CD4-positive, alpha-beta T cell treated with Interleukin-15 for 4 hours (primary cell): ENCODE measurements at places on chromosomes 1 and 21.

DNA sequence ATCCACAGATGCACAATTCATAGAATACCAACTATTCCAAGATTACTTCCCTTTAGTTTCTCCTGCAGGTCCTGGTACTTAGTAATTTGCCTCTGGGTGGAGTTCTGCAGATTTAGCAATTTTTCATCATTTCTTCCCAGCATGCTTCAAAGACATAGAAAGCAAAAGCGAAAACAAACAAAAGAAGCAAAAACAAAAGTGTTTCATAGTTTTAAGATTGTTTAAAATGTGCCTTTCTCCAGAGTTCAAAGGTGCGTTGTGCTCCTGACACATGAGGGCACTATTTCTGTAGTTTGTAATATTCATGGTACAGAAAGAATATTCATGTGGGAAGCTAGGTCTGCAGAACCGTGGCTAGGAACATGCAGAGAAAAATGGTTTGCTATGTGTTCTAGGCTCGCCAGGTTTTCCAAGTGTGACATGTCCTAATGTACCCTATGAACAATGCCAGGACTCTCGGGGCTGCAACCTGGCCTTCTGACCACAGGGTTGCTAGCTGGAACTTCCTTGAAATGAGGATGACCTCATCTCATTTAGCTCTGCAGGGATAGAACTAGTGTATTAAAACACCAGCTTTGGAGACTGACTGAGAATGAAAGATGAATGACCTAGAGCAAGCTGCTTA lies 30.0 kb upstream of the RCSD1 start:
- peak; percentile 65 for DNase-seq

GRCh38 chr1:36836196-36836883 lies 198.0 kb downstream of the GRIK3 start:
- no peak for DNase-seq

GRCh38 chr1:203567596-203567995 lies 59.0 kb upstream of the ATP2B4 start:
- no peak for DNase-seq

DNA sequence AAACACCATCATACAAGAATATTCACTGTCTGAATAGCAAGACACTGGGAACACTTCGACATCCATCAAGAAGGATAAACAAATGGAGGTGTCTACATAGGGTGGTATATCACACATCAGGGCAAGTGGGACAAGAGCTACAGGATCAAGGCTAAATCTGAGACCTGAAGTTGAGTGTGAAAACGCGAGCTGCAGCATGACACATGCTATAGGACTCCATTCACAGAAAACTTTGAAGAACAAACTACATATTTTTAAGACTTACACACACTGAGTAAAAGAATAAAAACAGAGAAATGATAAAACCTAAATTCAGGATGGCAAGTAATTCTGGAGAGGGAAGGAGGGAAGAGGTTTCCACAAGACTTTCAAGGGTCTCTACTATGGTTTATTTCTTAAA lies 2.1 kb downstream of the TTC39A start:
- DNase-seq = no peak

DNA sequence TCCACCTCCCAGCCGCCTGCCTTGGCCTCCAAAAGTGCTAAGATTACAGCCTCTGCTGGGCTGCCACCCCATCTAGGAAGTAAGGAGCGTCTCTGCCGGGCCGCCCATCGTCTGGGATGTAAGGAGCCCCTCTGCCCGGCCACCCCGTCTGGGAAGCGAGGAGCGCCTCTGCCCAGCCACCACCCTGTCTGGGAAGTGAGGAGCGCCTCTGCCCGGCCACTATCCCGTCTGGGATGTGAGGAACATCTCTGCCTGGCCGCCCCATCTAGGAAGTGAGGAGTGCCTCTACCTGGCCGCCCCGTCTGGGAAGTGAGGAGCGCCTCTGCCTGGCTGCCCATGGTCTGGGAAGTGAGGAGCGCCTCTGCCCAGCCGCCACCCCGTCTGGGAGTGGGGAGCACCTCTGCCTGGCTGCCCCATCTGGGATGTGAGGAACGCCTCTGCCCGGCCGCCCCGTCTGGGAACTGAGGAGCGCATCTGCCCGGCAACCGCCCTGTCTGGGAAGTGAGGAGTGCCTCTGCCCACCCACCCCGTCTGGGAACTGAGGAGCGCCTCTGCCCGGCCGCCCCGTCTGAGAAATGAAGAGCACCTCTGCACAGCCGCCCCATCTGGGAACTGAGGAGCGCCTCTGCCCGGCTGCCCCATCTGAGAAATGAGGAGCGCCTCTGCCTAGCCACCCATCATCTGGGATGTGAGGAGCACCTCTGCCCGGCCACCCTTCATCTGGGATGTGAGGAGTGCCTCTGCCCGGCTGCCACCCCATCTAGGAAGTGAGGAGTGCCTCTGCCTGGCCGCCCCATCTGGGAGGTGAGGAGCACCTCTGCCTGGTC lies 137.8 kb upstream of the PALMD start:
- DNase-seq = no peak

- no peak for DNase-seq
Observed at GRCh38 chr1:202023001-202023433, 12.6 kb downstream of the ELF3 start.

- no peak for DNase-seq
Observed at GRCh38 chr1:27033043-27033746, 20.5 kb upstream of the TENT5B start.

- DNase-seq = no peak
Observed at GRCh38 chr1:115107516-115108260, 18.4 kb upstream of the TSPAN2 start.

- no peak for DNase-seq
Observed at GRCh38 chr1:8629241-8630091, 188.0 kb downstream of the RERE start.

GRCh38 chr1:214843281-214843680 lies 239.3 kb upstream of the KCNK2 start:
- DNase-seq = no peak

- DNase-seq = peak; percentile 75
Observed at GRCh38 chr1:101122452-101123166, 97.0 kb upstream of the DPH5 start.

DNA sequence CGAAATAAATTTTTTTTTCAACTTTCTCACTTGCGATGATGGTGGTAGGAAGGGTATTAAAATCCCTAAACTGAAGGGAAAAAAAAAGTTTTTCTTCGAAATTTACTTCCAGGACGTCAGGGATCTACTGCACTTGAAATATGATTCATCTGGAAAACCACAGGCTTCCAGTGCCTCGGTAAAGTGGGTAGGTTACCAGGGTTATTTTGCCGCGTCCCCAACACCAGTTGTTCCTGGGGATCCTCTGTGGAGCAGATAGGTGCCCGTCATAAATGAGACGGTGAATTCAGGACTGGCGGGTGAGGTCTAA lies 773 bp downstream of the RABIF start:
- DNase-seq = peak; percentile 54

- no peak for DNase-seq
Observed at GRCh38 chr1:238621405-238621804, 730.7 kb upstream of the ZP4 start.

GRCh38 chr21:42443181-42443785 lies 39.6 kb downstream of the UBASH3A start:
- no peak for DNase-seq

GRCh38 chr21:36229181-36229580 lies 72.6 kb downstream of the DOP1B start:
- DNase-seq = no peak

GRCh38 chr1:40606978-40607377 lies 58.5 kb downstream of the RIMS3 start:
- no peak for DNase-seq

DNA sequence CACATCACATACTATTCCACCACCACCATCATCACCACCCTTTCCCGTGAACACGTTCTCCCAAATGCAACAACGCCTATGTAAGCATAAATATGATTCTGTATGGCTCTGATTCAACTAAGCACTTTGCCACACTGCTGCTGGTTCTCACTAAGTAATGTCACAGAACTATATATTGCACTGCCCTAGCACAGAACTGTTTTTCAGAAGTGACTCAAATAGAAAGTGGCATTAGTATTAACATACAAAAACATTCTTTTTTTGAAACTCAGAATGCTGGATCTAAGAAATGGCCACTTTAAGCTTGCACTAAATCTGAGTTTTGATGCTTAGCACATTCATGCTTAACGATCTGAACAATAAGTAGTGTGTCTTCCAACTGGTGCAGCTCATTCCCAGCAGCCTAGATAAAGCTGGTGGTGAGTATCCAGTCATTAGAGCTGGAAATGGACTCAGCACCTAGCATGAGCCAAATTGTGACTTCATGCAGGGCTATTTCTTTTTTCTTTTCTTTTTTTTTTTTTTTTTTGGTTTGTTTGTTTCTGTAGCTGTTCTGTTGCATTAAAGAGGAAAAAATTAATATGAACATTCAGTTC lies 46.2 kb upstream of the ZC3H11B start:
- DNase-seq = no peak

GRCh38 chr21:33794596-33794995 lies 121.0 kb downstream of the ATP5PO start:
- no peak for DNase-seq

- DNase-seq = no peak
Observed at GRCh38 chr1:76227621-76228020, 153.1 kb downstream of the ST6GALNAC3 start.

DNA sequence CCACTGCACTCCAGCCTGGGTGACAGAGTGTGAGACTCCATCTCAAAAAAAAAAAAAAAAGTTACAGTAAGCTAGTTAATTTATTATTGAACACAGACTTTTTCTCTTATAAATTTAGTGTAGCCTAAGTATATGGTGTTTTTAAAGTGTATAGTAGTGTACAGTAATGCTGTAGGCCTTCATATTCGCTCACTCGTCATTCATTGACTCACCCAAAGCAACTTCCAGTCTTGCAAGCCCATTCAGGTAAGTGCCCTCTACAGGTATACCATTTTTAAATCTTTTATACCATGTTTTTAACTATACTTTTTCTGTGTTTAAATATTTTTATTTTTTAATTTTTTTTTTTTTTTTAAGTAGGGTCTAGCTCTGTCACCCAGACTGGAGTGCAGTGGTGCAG lies 12.1 kb downstream of the POU2F1 start:
- DNase-seq = no peak

- DNase-seq = no peak
Observed at GRCh38 chr21:41371685-41372030, 9.8 kb downstream of the MX2 start.

DNA sequence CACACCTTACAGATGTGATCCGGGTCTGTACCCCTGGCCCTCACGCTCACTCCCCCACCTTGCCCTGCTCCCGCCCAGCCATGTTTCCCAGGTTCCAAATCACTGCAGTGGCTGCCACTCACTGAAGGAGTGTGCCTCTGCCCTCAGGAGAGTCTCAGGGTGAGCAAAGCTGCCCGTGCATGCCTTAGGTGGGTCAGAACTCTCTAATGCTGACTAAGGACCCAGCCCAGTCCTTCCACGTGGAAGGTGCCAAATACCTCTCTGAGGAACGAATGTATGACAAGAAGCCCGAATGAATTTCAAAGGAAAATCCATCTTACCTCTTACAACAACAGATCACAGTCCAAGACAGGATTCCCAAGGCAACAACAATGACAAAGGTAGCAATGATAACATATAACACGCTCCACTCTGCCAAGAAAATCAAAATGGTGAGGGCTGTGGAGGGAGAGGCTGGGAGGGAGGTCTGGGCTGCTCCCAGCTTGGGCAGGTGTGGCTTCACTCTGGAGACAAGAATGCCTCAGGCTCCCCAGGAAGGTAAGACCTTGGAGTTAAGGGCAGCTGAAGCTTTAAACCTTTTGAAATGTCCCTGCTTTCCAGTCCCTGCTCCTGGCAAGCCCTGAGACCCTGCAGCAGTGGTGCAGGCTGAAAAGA lies 115.2 kb downstream of the KIAA0319L start:
- DNase-seq = no peak

DNA sequence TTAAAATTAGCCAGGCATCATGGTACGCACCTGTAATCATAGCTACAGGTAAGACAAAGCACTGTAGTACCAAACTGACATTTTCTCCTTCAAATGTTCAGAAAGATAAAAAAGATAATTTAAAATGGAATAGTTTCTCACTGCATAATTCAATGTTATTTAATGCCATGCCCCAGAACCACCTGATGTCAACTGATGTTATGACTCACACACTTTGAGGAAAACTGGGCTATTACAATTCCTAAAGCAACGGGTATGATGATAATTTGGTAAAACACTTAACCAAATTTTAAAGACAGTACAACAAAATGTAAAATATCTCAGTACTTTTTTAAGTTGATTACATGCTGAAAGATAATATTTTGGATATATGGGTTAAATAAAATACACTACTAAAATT lies 22.9 kb upstream of the PLEKHO1 start:
- DNase-seq = no peak

DNA sequence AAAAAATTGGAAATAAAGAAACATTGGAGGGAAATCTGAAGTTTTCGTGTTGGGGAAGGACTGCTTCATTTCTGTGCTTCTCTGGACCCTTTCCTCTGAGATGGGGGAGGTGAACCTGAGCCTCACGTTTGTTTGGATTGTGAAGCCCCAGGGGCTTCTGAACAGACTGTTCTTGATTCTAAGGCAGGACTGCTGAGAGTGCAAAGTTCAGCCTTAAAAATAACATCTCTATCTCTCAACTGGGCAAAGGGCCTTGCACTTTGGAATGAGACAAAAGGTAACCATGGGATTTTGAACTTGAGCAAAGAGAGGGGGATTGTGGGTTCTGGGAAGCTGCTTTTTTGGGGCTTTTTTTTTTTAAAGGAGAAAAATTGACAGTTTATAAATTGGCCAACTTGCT lies 45.0 kb downstream of the GPR88 start:
- DNase-seq = no peak

DNA sequence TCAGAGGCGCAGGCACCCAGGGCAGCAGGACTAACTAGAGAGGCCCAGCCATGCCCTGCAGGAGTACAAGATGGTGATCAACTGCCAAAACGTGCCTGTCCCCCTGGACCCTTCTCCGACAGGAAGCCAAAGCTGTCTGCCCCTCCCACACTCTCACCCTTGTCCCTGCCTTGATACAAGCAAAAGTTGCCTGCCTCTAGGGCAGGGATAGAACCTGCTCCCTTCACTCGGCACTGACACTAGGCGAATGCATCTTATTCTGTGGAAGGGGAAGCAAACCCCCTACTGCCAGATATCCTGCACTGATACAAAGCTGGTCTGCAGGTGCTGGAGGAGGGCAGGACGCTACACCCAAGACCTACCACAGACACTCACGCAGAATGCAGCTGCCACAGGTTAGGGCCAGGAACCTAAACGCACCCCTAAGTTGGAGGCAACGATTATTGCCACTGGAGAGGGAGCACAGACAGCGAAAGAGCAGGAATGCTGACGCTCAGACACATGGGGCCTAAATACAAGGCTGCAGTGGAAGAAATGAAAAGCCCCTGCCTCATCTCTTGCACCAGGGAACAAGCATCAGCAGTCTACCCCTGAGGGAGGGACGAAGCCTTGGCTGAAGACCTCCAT lies 3.7 kb downstream of the TARBP1 start:
- DNase-seq = no peak

GRCh38 chr21:42455196-42455595 lies 40.8 kb downstream of the RSPH1 start:
- DNase-seq = no peak

DNA sequence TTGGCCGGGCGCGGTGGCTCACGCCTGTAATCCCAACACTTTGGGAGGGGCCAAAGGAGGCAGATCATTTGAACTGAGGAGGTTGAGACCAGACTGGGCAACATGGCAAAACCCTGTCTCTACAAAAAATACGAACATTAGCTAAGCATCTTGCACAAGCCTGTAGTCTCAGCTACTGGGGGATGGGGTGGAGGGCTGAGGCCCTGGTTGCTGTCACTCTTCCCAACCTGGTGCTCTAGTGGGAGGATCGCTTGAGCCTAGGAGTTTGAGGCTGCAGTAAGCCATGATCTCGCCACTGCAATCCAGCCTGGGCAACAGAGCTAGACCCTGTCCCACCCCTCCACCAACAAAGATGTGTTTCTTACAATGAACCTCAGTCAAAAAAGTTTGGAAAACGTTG lies 2.8 kb downstream of the PHGDH start:
- DNase-seq = no peak
